ENCODE measurements at places on chromosomes 3 and 15.

- no peak for DNase-seq
These were observed 41.7 kb upstream of the SEC22A start for GRCh38 chr3:123159926-123160635.

DNA sequence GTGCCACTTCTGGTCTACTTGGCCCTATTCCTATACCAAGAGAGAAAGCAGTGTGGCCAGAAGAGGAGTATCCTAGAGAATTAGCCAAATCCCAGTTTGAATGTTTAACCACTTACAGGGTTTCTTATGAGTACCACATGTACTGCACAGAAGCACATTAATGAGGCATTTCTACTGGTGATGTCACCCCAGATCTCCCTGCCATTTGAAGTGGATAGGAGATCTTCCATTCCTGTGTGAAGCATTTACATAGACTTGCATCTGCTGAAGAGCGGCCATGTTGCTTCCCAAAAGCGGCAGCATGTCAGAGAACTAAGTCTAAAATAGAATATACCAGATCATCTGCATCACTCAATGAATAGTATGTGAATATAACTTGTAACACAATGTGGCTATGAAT lies 108.4 kb upstream of the TUSC7 start:
- DNase-seq = no peak

- DNase-seq = no peak
These were observed 147.7 kb downstream of the XXYLT1 start for GRCh38 chr3:195123281-195123691.

DNA sequence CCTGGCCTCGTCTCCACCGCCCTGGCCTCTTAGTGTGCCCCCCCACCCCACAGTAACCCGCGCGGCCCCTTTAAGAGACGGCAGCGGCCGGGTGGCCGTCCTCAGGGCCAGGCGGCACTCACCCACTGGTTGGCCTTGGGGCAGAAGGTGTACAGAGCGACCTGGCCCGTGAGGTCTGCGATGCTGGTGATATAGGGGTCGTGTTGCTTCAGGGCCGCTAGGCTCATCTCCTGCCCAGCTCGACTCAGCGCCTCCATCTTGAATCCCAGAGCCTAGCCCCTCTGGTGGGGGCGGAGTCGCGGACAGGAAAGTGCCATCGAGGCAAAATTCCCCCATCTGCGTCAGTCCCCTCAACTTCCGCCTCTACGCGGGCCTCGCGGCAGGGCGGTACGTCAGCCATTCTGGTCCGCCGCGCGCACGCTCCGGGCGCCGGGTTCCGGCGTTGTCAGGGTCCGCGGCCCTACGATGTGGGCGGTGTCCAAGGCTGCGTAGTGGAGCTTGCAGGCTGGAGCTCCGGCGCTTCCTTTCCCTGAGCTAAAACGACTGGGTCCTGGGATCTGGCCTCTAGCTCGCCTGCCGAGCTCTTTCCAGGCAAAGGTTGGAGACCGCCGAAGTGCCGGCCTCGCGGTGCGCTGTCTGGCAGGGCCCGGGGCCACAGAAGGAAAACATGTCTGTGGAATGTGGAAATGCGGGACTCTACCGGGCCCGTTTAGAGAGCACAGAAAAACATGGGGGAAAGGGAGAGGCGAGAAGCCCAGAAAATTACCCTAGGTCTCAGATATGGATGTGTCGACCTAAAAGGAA lies at the start of gene DCP1A:
Gene DCP1A, minus strand, starts transcription at position 283 of the 804 bp plus-strand sequence. Its CDS starts 26 bp downstream, at position 257.
- DNase-seq = peak; percentile 88

- DNase-seq = peak; percentile 13
These were observed 237.8 kb upstream of the GADL1 start for GRCh38 chr3:31132132-31132769.
